ENCODE measurements at places on chromosomes 16 and 17. TPM values are rescaled to one million over a fixed set of nuclear protein-coding genes. Genes with fewer than 3 reads are reported as not detected.

GRCh38 chr17:64385187-64386083 lies 5.2 kb downstream of the PECAM1 start:
- no peak for DNase-seq

The KRT28 gene
- not detected for total RNA-seq

- no peak for DNase-seq
Observed at GRCh38 chr17:76506408-76507345, 5.5 kb upstream of the RHBDF2 start.

DNA sequence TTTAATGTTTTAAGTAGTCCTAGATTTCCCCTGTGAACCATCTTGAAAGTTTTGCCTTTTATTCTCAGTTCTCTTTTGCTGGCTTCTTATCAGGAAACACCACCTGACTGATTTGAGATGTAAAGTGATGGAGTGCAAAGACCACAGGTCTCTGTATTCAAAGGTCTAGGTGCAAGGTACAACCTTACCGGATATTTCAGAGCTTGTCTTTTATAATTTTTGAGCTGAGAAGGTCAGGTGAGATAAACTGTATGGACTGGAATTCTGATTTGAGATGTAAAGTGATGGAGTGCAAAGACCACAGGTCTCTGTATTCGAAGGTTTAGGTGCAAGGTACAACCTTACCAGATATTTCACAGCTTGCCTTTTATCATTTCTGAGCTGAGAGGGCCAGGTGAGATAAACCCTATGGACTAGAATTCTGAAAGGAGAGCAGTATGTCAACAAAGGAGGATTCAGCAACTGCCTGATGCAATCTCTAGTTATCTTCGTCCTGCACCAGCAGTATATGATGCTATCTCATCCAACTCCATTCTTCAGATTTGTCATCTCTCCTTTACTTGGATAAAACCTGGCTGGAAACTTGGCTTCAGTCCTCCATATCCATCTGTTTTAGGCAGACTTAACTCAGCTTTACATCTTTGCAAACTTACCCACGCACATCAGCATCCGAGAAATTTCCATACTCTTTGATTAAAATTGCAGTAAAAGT lies 64.3 kb downstream of the CENPV start:
- DNase-seq, result no peak

GRCh38 chr17:80869481-80870145 lies 122.0 kb upstream of the CHMP6 start:
- no peak for DNase-seq
